HuH-7 (cell line): ENCODE measurements at places on chromosomes 2 and 18.

- no peak for DNase-seq
Observed at GRCh38 chr2:151862700-151863099, 34.5 kb upstream of the ARL5A start.

DNA sequence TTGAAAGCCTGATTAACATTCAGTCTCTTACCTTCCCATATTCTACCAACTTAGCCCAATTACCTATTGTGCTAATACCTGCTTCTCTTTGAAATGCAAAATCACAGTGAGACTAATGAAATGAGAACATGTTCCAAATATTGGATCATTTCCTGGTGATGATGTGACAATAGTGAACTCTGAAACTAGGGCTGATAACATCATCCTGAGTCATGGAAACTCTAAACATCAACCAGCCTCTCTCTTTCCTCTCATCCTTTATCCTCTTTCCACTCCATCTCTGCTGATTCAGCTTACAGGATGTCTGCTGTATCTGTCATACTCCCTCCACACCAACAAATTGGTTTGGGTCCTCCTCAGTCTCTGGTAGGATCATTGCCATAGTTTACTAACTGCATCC lies 98.8 kb upstream of the NCKAP5 start:
- DNase-seq, result no peak

DNA sequence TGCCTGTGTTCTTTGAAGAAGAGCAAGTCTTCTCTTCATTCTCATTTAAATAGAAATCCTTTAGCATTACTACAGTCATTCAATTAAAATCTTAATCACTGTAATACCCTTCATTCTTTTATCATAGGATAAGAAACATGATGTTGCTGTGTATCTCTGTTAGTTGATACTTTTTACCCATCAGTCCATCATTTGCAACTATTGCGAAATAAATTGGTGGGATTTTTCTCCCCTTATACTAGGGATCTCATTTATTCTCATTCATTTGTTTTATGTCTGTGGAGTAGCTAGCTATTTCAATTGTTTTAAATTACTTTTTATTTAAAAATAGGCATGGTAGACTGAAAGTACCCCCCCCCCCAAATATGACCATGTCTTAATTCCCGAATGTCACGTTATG lies 235.3 kb downstream of the KIAA1328 start:
- no peak for DNase-seq

DNA sequence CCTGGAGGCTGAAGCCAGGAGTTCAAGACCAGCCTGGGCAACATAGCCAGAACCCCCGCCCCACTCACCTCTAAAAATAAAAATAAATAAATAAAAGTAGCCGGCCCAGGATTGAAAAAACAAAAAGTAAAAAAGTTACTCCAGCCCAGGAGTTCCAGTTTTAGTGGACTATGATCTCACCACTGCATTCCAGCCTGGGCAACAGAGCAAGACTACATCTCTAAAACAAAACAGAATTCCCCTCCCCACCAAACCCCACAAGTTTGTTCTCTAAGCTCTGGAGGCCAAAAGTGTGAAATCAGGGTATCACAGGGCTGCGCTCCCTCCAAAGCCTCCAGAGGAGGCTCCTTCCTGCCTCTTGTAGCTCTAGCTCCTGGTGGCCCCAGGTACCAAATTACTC lies 1.7 kb downstream of the D2HGDH start:
- no peak for DNase-seq

- no peak for DNase-seq
Observed at GRCh38 chr18:56641714-56642337, 3.4 kb upstream of the TXNL1 start.

DNA sequence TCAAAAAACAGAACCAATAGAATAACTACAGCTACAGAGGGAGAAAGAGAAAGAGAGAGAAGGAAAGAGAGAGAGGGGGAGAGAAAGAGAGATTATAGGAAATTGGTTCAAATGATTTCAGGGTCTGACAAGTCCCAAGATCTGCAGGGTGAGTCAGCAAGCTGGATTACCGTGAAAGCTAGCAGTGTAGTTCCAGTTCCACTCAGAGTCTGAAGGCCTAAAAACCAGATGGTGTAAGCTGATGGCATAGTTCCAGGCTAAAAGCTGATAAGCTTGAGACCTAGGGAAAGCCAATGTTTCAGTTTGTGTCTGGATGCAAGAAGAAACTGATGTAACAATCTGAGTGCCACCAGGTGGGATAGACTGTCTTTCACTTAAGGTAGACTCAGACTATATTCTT lies 397.7 kb downstream of the TRIB2 start:
- no peak for DNase-seq

DNA sequence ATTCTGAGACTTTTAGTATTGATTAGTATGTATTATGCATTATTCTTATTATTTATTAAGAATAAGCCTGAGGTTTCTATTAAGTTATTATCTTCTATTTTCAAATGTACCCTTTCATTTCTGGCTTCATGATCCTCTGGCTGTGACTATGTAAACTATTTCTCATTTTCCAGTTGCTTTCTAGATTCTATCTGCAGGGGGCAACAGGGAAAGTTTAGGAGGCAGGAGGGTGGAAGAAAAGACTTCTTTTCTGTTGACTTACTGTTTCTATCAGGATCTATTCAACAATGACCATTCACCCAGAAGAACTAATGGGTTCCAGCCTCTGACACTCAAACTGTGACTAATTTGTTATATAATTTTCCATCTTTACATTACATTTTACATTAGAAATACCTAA lies 653.4 kb upstream of the FSHR start:
- peak; percentile 1 for DNase-seq

- no peak for DNase-seq
Observed at GRCh38 chr2:130922417-130922816, 85.7 kb downstream of the ARHGEF4 start.

DNA sequence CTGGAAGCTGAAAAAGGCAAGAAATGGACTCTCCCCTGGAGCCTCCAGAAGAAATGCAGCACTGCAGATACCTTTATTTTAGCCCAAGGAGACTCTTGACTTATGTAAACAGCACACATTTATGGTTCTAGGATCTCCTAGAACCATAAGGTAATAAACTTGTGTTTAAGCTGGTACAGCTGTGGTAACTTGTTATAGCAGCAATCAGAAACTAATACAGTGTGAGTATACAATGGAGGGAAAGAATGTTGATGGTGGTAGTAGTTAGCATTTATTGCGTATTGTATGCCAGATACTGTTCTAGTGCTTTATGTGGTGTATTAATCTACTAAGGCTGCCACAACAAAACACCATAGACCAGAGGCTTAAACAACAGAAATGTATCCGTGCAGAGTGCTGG lies 40.6 kb downstream of the FOSL2 start:
- DNase-seq, result no peak

- DNase-seq, result no peak
Observed at GRCh38 chr2:115163572-115163971, 721.1 kb downstream of the DPP10 start.

- no peak for DNase-seq
Observed at GRCh38 chr18:74994502-74995418, 214.2 kb downstream of the PTGR3 start.

DNA sequence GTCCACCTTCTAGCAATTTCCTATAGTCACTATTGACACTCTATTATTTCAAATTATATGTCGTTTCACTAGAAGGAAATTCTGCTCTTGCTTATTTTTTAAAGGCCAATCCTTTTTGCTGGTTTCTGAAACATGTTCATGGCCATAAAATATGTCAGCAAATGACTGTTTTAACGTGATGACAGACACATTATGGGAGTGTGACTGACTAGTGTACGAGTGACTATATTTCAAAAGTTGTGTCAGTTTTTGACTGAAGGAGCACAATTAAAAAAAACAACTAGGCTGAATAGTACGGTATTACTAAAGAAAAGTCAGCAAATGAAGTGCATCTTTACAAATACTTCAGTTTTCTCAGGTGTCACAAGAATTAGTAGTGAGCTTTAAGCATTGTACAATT lies 196.0 kb downstream of the NR4A2 start:
- no peak for DNase-seq

GRCh38 chr2:222677981-222678380 lies 6.5 kb downstream of the MOGAT1 start:
- DNase-seq, result no peak

DNA sequence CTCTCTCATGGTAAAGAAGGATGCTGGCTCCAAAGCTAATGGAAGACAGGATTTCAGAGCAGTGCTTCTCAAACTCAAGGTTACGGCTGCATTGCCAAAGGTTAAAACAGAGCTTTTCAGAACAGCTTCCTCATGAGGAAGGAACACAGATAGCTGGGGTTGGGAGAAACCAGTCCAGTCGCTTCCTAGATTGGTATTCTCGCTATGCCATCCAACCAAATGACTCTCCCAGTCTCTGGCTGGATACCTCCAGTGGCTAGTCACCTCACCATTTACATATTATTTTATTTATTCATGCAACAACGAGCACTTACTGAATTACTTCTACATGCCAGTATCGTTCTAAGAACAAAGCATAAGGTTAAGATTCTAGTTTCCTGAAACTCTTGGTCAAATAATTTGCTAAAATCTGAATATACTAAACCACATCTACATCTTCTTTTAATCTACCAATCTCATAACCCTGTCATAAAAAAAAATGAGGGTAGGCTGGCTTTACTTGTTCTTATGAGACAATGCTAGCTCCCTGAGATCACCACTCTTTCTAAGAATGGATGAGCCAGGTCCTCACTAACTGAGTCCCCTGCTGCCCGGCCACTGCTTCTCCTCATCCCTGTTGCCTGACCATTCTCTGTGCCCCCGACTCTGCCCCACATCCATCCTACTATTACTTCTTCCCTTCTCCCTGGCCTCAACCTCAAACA lies 20.4 kb downstream of the KDSR start:
- no peak for DNase-seq

DNA sequence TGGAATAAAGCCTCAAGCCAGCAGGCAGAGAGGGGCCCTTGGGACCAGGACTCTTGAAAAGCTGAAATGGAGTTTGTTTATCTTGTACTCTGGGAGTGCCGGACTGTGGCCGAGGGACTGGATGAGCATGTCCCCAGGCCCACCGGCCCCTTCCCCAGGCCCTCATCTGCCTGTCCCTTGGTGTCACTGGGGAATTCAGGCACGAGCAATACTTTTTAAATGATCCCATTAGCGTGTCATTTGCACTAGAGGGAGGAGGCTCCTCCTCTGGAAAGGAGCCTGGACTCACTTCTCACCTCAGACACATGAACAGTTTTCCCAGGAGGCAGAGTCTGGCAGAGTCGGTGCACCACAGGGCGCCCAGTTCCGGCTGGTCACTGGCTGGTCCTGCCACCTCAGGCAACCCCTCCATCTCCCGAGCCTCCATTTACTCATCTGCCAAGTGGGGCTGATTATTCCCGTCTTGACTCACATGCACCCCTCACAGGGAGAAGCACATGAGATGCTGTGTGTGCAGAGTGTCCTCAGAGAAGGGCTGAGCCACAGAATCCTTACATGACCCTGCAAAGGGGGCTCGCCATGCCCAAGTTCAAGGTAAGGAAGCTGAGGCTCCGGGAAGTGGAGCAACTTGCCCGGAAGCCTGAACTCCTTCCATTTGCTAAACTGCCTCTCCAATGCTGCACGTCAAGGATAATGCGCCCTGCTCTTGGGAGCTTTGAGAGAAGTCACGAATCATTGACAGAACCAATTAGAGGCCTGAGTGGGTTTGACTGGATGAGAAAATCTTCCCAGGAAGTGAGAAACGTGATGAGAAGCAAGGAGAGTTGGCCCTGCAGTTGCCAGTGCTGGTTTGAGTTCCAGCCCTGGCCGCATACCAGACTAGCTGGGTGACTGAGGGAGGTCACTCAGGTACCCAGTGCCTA lies 26.7 kb downstream of the CIB4 start:
- no peak for DNase-seq

DNA sequence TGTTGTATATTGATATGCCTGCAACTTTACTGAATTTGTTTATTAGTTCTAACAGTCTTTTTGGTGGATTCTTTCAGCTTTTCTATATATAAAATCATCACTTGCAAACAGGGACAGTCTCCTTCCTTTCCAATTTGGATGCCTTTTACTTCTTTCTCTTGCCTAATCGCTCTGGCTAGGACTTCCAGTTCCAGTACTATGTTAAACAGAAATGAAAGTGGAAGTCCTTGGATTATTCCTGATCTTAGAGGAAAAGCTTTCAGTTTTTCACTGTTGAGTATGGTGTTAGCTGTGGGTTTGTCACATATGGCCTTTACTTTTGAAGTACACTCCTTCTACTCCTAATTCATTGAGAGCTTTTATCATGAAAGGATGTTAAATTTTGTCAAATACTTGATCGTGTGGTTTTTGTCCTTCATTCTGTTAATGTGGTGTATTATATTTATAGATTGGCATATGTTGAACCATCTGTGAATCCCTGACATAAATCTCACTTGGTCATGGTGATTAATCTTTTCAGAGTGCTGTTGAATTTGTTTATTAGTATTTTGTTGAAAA lies 52.9 kb downstream of the REL start:
- no peak for DNase-seq

GRCh38 chr2:196331143-196331542 lies 159.8 kb upstream of the STK17B start:
- peak; percentile 40 for DNase-seq

DNA sequence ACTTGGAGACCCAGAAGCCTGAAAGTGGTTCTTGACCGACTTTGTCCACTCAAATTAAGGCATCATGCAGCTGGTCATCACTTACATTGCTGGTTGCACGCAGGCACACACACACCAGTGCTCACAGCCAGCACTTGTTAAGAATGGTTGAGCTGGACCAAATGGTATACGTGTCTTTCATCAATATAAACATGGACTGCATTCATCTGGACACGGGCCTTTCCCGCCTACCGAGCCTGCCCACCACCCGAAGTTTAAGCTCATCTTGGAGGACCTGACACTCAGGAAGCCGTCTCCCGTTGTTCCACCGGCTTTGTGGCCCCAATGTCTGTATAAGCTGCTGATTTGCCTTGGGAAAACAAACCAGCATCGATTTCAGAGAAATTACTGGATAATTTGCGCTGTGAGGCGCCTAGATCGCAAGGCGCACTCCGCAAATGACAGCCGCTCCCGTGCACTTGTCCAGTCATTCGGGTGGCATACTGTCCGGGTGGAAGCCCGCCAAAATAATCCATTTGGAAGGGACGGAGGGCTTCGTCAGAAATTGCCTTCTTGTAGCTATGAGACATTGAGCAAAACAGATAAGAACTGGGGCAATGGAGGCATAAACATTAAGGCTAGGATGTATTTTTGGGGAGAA lies 40.1 kb upstream of the AKAIN1 start:
- DNase-seq, result peak; percentile 26

DNA sequence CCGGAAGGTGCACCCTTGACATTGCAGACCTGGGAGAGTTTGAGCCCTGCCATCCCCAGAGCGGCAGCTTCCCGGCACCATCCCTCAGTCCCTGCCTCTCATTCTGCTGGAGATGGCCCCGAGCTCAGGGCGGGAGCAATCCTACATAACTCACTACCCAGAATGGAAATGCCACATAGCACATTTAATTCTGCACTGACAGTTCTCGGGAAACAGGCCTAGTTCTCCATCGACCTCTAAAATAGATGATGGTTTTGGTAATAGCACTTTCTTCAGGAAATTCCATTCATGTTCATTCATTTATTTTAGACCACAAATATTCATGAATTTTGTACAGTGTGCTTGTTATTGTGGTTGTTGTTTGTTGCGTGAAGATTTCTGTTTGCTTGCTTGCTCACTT lies 92.9 kb upstream of the SLC14A2 start:
- DNase-seq, result no peak
